ENCODE measurements at places on chromosomes 7 and 10.

- DNase-seq, result no peak
Observed at GRCh38 chr7:122546496-122546895, 152.4 kb downstream of the RNF133 start.

GRCh38 chr7:136657482-136657921 is 210.9 kb upstream of the CHRM2 start:
- DNase-seq, result no peak

GRCh38 chr10:23692736-23693135 is 253.9 kb downstream of the OTUD1 start:
- no peak for DNase-seq

GRCh38 chr7:116630932-116631671 is 40.9 kb upstream of the MET start:
- no peak for DNase-seq

DNA sequence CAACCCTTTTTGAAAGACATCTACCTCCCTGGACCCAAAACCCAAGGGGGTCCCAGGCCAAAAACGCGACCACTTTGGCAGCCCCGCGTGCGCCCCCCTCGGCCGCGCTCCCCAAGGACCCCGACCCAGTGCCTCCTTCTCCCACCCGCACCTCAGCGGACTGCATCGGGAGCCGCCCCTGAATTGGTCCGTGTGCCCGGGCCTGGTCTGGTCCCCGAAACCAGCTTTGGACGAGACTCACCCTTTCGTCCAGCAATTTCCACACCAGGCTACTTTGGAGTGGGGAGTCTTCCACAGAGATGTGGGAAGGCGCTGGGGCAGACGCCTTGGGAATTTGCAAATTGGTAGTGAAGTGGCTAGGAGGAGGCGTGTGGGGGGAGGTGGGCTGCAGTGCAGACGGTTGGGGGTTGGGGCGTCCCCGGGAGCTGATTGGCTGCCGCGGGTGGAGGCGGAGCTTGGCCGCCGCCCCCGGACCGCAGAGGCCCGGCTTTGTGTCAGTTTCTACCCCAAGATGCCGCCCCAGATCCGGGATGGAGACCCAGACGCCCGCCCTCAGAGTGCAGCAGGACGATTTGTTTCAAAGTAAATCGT is 16.9 kb downstream of the TCAF1 start:
- peak; percentile 74 for DNase-seq

DNA sequence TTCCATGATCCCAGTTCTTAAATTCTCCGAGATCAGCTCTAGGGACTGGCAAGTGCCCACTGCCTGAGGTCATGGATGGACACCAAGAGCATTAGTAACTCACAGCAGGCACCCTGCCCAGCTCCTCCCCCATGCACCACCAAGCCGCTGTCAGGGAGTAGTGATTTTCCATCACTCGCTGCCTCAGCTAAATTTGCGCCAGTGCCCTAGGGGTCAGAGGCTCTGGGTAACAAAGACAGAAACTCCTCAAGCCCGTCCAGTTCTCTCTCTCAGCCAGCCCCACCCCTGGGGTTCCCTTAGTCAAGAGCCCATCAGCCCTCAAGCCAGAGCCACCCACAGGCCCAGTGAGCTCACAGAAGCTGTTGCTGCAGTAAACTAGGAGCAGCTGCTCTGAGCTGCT is 30.0 kb downstream of the PAX2 start:
- DNase-seq, result no peak

- DNase-seq, result no peak
Observed at GRCh38 chr7:434891-435629, 84.6 kb downstream of the PDGFA start.

DNA sequence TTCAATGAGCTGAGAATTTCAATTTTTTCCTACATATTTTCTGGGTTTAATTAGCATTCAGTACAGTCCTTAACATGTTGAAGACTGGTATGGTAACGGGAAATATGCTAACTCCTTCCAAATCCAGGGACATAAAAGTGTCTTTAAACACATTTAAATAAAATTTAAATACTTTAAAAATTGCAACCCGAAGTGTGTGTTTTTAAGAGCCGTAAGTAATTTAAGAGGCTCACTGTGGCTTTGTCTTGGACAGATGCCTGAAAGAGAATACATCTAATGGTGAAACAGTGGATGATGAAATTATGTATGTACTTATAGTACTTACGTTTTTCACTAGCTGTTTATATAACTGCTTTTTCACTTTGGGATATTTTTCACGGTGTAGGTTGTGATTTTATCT is 687.3 kb upstream of the CELF2 start:
- no peak for DNase-seq

- DNase-seq, result no peak
Observed at GRCh38 chr7:155378959-155379871, 78.7 kb upstream of the EN2 start.

GRCh38 chr7:50920031-50920635 is 137.4 kb upstream of the GRB10 start:
- no peak for DNase-seq

DNA sequence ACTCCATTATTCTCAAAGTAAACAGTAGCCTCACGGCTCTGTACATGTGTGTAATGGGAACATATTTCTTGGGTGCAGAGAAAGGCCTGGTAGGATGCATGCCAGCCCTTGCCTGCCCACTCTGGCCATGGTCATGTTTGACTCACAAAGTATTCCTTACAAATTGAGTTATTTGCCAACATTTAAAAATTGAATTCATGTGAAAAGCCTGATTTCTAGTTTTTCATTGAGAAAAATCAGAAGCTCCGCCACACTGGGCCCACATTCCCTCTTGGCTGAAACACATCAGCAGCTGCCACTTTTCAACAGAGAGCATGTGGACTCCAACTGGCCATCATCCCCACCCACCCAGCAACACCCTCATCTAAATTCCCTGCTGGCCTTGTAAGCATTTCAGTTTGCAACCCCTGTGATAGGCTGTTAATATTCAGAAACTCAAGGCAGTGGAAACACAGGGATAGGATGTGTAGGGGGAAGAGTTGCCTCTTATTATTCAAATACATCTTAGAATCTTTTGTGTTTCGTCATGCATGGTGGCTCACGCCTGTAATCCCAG is 40.9 kb downstream of the CDH23 start:
- DNase-seq, result no peak

DNA sequence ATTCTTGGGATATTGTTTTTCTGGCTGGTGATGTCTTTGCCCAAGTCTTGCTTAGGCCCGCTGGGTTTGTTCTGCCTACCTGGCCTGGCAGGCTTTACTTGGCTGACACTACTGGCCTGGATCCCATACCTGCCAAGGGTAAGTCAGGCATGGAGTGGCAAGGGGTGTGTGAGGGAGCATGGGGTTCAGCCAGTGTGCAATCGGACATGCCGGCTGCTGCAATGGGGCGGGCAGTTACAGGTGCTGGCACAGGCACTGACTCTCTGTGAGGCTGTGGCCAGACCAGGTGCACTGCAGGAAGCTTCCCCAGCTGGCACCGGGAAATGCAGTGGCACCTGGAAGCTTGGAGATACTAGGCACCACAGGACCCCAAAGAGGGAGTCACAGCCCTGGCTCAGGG is 168.4 kb downstream of the PON1 start:
- no peak for DNase-seq

DNA sequence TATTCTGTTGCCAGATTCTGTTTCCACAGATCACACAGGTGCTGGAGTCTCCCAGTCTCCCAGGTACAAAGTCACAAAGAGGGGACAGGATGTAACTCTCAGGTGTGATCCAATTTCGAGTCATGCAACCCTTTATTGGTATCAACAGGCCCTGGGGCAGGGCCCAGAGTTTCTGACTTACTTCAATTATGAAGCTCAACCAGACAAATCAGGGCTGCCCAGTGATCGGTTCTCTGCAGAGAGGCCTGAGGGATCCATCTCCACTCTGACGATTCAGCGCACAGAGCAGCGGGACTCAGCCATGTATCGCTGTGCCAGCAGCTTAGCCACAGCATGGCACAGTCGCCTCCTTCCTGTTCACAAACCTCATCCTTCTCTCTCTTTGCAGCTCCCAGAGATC is 237.5 kb upstream of the PRSS1 start:
- no peak for DNase-seq

DNA sequence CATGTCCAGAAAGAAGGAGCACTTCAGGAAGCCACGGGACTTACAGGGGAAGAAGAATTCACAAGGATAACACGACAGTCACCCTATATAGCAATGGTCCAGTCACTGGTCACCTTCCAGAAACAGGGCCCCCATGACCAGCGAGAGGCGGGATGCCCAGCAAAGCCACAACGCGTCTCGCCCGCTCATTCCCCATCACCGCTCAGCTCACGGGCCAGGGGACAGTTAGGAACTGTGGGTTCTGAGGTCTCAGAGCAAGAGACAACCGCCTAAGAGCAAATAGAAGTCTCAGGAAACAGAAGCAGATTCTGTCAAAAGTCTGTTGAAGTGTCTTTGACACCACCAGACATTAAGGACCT is 71.9 kb downstream of the PROSER2 start:
- DNase-seq, result no peak

GRCh38 chr7:134792968-134793367 is 13.5 kb downstream of the CALD1 start:
- DNase-seq, result no peak

DNA sequence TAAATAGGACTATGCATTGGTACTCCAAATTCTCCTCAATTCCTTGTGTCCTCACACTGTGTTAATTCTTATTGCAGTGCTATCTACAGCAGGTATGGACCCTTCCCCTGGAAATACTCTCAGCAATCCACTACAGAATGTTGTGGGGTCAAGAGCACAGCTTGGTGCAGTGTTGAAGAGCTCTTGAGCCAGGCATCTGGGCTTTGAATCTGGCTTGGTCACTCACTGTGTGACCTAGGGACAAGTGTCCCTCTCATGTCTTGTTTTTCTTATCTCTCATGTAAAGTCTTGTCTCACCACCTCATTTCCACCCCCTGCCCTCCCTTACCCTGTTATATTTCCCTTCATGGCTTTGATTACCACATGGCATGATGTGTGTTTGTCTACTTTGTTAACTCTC is 159.4 kb downstream of the RNLS start:
- DNase-seq, result no peak

- no peak for DNase-seq
Observed at GRCh38 chr7:131096267-131096927, 231.3 kb upstream of the MKLN1 start.

- no peak for DNase-seq
Observed at GRCh38 chr10:101588879-101589278, 758 bp downstream of the DPCD start.

DNA sequence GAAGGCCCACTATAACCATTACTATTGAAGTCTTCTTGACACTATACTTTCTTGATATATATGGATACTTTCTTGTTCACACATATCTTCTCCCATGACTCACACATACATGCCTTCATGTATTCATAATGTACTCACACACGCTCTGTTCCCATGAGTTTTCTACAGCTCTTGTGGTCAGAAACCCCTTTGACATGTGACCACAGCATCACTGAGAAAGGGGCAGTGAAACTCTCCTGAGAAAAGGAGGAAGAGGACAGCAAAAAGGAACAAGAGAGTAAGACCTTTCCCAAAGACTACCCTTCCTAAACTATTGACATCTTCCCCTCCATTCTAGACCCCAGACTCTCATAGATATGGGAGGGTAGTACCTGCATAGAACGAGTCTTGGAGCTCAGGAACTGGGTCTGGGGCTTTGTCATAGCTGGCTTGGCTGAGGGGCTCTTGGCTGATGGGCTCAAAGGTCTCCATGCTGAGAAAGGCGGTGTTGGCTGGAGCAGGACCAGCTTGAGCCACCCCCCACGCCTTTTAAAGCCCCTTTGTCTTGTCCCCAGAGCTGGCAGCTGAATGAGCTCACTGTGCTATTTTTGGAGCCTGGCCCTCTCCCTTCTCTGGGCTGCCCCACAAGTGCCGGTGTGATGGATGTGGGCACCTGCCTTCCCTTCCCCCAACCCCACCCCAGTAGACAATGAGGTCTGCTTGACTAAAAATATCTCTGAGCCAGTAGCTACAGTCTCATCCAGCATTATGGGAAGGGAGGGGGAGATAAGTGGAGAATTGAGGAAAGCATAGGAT is 5.1 kb downstream of the SYNPO2L start:
- no peak for DNase-seq

DNA sequence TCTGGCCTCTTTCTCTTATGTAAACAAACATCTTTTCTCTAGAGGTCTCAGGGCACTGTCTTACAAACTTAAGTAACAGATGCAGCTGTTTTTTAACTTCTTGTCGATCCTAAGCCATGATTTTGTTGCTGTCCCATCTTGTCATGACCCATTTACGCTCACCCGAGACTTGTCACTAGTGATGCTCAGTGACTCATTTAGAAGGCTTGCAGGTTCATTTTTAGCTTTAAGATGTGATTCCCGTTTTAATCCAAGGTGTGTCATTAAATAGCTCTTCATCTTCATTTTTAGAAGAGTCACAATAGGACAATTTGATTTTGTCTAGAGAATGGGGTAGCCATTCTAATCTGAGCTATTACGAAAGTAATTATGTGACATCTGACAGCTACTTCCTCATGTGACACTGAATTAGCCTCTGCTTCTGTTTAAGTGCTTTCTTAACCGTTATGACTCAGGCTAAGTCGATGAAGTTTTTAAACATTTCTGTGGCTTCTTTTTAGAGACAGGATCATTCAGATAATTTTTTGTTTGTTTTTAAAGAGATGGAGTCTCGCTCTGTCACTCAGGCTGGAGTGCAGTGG is 42.7 kb downstream of the SPDYE5 start:
- no peak for DNase-seq
